ENCODE measurements at places on chromosomes 12 and 14.

DNA sequence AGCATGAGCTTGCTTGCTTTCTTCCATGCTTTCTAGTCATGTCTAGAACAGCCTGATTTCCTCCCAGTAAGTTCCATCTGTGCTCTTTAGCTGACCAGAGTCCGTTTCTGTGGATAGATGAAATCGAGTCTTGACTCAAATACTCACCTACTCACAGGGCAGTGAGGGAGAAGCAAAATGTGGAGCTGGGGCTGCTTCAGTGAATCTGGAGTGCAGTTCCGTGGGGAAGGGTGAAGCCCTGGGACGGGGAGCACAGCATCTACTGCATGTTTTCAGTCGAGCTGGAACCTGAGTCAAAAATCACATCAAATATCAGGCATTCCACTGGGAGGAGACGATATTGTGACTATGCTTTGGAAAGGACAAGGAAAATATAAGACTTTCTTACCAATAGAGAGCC, 70.3 kb upstream of the PRMT8 start:
- DNase-seq, result no peak

DNA sequence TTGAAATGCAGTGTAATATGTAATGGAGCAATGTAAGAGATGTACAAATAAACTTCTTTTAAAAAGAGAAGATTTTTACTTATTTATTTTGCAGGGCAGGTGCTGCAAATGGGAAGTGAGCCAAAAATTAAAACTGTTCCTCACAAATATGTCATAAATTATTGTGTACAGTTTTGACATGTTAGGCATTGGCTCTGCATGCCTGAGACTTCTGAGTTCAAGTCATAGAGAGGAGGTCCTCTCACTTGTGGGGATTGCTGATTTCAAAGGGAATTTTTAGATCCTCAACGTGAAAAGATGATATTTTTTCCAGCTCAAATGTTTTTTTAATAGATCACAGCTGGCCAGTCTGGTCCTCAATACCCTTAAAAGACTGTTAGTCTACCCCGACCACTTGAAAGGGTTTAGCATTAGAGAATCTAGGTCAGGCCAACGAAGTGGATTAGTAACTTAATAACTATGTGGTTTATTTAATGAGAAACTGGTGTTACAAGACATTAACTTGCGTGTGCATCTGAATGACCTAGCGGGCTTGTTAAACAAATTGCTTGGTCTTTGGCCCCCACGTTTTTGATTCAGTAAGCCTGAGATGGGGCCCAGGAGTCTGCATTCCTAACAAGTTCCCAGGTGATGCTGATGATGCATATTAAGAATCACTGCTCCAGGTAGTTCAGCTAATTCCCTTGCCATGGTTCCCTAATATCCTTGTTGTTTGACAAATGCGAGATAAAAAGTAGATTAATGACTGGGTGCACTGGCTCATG, 30.9 kb upstream of the WDR89 start:
- no peak for DNase-seq

- DNase-seq, result no peak
Observed at GRCh38 chr12:21169878-21170472, 39.0 kb downstream of the SLCO1B1 start.

GRCh38 chr14:90458536-90458935, 61.7 kb downstream of the CALM1 start:
- no peak for DNase-seq

GRCh38 chr12:47742253-47742825, 16.3 kb downstream of the RAPGEF3 start:
- peak; percentile 62 for DNase-seq
